SJSA1 (cell line): ENCODE measurements at places on chromosomes 1 and 21. TPM values are rescaled to one million over a fixed set of nuclear protein-coding genes. Genes with fewer than 3 reads are reported as not detected.

PGBD5 gene
- 1.3 TPM in 1 of 2 replicates, not detected in the other for total RNA-seq

PTCH2 gene
- 1.0 and 1.5 TPM in 2 replicates for total RNA-seq

HUNK gene
- total RNA-seq: 13.6 and 17.7 TPM in 2 replicates

ZNF648 gene
- not detected in 2 replicates for total RNA-seq

RGS8 gene
- 0.37 TPM in 1 of 2 replicates, not detected in the other for total RNA-seq

PCAT6 gene
- not detected in 2 replicates for total RNA-seq

CFAP141 gene
- total RNA-seq: not detected in 2 replicates

RBM15 gene
- total RNA-seq: 25.5 and 35.2 TPM in 2 replicates

- no peak overlapping the region for H3K4me3 ChIP-seq
- H3K27me3 ChIP-seq: peaks cover 36% of the 10 kb centered on the region
- H3K4me1 ChIP-seq: peaks cover 7% of the 10 kb centered on the region
- DNase-seq: no peak
These were observed 5.8 kb downstream of the OLIG1 start for GRCh38 chr21:33075596-33076195.

GRCh38 chr1:64941461-64942117 lies 24.8 kb downstream of the JAK1 start:
- no peak overlapping the region for H3K4me3 ChIP-seq
- H3K27ac ChIP-seq: no peak overlapping the region
- no peaks in the 10 kb centered on the region for H3K27me3 ChIP-seq
- H3K36me3 ChIP-seq: no peaks in the 10 kb centered on the region
- no peak for DNase-seq
- H3K4me1 ChIP-seq: no peaks in the 10 kb centered on the region

GRCh38 chr1:60196026-60196425 lies 122.5 kb upstream of the C1orf87 start:
- no peaks in the 10 kb centered on the region for H3K4me1 ChIP-seq
- no peak overlapping the region for H3K27ac ChIP-seq
- no peaks in the 10 kb centered on the region for H3K27me3 ChIP-seq
- no peak for DNase-seq
- H3K4me3 ChIP-seq: no peak overlapping the region

DNA sequence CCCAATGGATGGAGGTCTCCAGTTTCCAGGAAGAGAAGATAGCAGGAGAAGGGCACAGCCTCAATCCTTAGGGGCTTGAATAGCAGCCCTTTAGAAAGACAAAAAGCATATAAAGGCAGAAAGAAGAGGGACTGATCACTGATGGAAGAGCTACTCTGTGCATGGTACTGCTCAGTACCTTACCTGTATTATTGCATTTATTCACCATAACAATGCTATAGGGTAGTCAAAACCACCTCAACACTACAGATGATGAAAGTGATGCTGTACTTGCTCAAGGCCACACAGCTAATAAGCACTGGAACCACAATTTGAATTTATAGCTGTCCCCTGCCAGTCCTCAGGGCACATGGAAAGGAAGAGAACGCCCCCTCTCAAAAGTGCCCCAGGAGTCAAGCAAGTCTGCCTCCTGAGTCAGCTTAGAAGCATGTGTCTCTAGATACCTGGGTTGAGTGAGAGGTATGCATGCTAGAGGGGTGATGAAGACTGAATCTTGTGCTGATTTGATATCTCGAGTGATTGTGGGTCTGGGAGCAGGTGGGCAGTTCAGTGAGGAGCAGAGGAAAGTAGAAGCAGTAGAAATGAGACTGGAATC lies 13.6 kb downstream of the DDAH1 start:
- DNase-seq: no peak
- no peaks in the 10 kb centered on the region for H3K27me3 ChIP-seq
- peaks cover 29% of the 10 kb centered on the region for H3K36me3 ChIP-seq
- peaks cover 15% of the 10 kb centered on the region for H3K4me1 ChIP-seq
- no peak overlapping the region for H3K4me3 ChIP-seq

DNA sequence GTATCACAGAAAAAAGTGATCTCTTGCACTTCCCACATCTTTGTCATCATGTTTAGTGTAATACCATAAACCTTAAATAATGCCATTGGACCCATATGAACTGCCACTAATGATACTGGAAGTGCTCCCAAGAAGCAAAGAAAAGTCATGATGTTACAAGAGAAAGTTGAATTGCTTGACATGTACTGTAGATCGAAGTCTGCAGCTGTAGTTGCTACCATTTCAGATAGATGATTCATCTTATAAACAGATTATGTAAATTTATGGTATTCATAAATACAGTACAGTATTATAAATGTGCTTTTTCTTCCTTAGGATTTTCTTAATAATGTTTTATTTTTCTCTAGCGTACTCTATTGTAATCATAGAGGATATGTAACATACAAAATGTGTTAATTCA lies 30.1 kb upstream of the LAMC2 start:
- no peak overlapping the region for H3K4me3 ChIP-seq
- H3K36me3 ChIP-seq: no peaks in the 10 kb centered on the region
- H3K27ac ChIP-seq: no peak overlapping the region

DNA sequence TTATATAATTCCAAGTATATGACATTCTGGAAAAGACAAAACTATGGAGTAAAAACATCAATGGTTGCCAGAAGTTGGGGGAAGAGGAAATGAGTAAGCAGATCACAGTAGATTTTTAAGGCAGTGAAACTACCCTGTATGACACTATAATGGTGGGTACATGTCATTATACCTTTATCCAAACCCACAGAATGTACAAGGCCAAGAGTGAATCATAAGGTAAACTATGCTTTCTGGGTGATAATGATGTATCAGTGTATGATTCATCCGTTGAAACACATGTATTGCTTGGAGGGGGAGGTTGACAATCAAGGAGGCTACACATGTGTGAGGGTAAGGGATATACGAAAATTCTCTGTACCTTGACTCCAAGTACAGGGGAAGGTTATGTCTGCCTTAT lies 862.7 kb downstream of the PLA2G4A start:
- H3K27me3 ChIP-seq: no peaks in the 10 kb centered on the region
- H3K4me3 ChIP-seq: no peak overlapping the region
- no peaks in the 10 kb centered on the region for H3K36me3 ChIP-seq
- DNase-seq: no peak

GRCh38 chr1:221440658-221441057 lies 301.2 kb downstream of the DUSP10 start:
- H3K4me3 ChIP-seq: no peak overlapping the region
- peaks cover 47% of the 10 kb centered on the region for H3K4me1 ChIP-seq
- no peaks in the 10 kb centered on the region for H3K27me3 ChIP-seq
- no peak for DNase-seq
- no peaks in the 10 kb centered on the region for H3K36me3 ChIP-seq
- peak overlapping the region; percentile 99 for H3K27ac ChIP-seq

GRCh38 chr1:218383051-218383450 lies 37.9 kb downstream of the TGFB2 start:
- H3K27me3 ChIP-seq: no peaks in the 10 kb centered on the region
- DNase-seq: no peak
- peaks cover 38% of the 10 kb centered on the region for H3K4me1 ChIP-seq
- no peaks in the 10 kb centered on the region for H3K36me3 ChIP-seq
- H3K4me3 ChIP-seq: no peak overlapping the region
- no peak overlapping the region for H3K27ac ChIP-seq

GRCh38 chr1:150995460-150995859 lies 11.2 kb downstream of the MINDY1 start:
- no peaks in the 10 kb centered on the region for H3K27me3 ChIP-seq
- peaks cover 19% of the 10 kb centered on the region for H3K4me1 ChIP-seq
- no peaks in the 10 kb centered on the region; the same call in 1 of the 2 replicates for H3K36me3 ChIP-seq
- H3K4me3 ChIP-seq: no peak overlapping the region
- H3K27ac ChIP-seq: no peak overlapping the region

DNA sequence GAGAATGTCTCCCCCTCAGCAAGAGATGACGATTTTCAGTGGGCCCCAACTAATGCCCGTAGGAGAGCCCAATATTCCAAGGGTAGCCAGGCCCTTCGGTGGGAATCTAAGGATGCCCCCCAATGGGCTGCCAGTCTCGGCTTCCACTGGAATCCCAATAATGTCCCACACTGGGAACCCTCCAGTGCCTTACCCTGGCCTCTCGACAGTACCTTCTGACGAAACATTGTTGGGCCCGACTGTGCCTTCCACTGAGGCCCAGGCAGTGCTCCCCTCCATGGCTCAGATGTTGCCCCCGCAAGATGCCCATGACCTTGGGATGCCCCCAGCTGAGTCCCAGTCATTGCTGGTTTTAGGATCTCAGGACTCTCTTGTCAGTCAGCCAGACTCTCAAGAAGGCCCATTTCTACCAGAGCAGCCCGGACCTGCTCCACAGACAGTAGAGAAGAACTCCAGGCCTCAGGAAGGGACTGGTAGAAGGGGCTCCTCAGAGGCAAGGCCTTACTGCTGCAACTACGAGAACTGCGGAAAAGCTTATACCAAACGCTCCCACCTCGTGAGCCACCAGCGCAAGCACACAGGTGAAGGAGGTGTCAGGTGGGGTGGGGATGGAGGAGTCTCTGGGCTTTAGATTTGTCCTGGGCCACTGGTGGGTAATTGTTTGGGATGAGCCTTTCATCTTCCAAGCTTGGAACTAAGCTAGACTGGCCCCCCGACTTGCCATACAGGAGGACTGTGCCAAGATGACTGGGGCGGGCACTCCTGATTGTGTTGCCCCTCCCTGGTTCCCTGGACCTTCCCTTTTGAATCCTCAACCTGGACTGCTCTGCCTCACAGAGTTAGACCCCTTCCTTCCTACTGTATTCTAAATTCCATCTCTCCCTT lies 11.2 kb downstream of the KLF17 start:
- H3K36me3 ChIP-seq: no peaks in the 10 kb centered on the region
- no peak overlapping the region for H3K27ac ChIP-seq
- H3K27me3 ChIP-seq: 0 out of 2 replicates have a peak, but pooled peaks cover 3% of the 10 kb centered on the region

GRCh38 chr1:12657060-12657884 lies 13.4 kb downstream of the AADACL4 start:
- no peaks in the 10 kb centered on the region for H3K4me1 ChIP-seq
- DNase-seq: no peak
- no peaks in the 10 kb centered on the region for H3K27me3 ChIP-seq
- no peaks in the 10 kb centered on the region for H3K36me3 ChIP-seq
- H3K4me3 ChIP-seq: no peak overlapping the region
- no peak overlapping the region for H3K27ac ChIP-seq

- no peaks in the 10 kb centered on the region for H3K4me1 ChIP-seq
- no peak for DNase-seq
- no peaks in the 10 kb centered on the region for H3K36me3 ChIP-seq
- no peaks in the 10 kb centered on the region for H3K27me3 ChIP-seq
- H3K4me3 ChIP-seq: no peak overlapping the region
These were observed 61.6 kb upstream of the ECE1 start for GRCh38 chr1:21351901-21352300.

GRCh38 chr1:107795441-107795840 lies 169.5 kb downstream of the VAV3 start:
- no peaks in the 10 kb centered on the region for H3K36me3 ChIP-seq
- no peak overlapping the region for H3K4me3 ChIP-seq
- DNase-seq: no peak
- no peaks in the 10 kb centered on the region for H3K4me1 ChIP-seq

GRCh38 chr1:205612556-205612955 lies 19.3 kb downstream of the ELK4 start:
- H3K27me3 ChIP-seq: no peaks in the 10 kb centered on the region
- DNase-seq: no peak
- no peaks in the 10 kb centered on the region for H3K4me1 ChIP-seq
- H3K4me3 ChIP-seq: no peak overlapping the region
- peaks cover 60% of the 10 kb centered on the region for H3K36me3 ChIP-seq

- DNase-seq: no peak
- no peaks in the 10 kb centered on the region for H3K27me3 ChIP-seq
- H3K36me3 ChIP-seq: no peaks in the 10 kb centered on the region
- H3K4me3 ChIP-seq: no peak overlapping the region
- H3K4me1 ChIP-seq: peaks cover 10% of the 10 kb centered on the region
These were observed 7.1 kb downstream of the CD101 start for GRCh38 chr1:117008656-117009055.

GRCh38 chr1:58469016-58469415 lies 77.5 kb downstream of the OMA1 start:
- no peak overlapping the region for H3K27ac ChIP-seq
- H3K36me3 ChIP-seq: no peaks in the 10 kb centered on the region
- no peaks in the 10 kb centered on the region for H3K4me1 ChIP-seq
- H3K27me3 ChIP-seq: no peaks in the 10 kb centered on the region

GRCh38 chr1:185512442-185512841 lies 195.4 kb upstream of the IVNS1ABP start:
- no peak for DNase-seq
- no peak overlapping the region for H3K4me3 ChIP-seq
- H3K27ac ChIP-seq: no peak overlapping the region
- no peaks in the 10 kb centered on the region for H3K4me1 ChIP-seq
- no peaks in the 10 kb centered on the region for H3K27me3 ChIP-seq
- no peaks in the 10 kb centered on the region for H3K36me3 ChIP-seq

- no peak overlapping the region for H3K27ac ChIP-seq
- peaks cover 22% of the 10 kb centered on the region for H3K4me1 ChIP-seq
- H3K36me3 ChIP-seq: peaks cover 84% of the 10 kb centered on the region
- no peak for DNase-seq
These were observed 25.3 kb downstream of the YARS1 start for GRCh38 chr1:32791881-32792280.

DNA sequence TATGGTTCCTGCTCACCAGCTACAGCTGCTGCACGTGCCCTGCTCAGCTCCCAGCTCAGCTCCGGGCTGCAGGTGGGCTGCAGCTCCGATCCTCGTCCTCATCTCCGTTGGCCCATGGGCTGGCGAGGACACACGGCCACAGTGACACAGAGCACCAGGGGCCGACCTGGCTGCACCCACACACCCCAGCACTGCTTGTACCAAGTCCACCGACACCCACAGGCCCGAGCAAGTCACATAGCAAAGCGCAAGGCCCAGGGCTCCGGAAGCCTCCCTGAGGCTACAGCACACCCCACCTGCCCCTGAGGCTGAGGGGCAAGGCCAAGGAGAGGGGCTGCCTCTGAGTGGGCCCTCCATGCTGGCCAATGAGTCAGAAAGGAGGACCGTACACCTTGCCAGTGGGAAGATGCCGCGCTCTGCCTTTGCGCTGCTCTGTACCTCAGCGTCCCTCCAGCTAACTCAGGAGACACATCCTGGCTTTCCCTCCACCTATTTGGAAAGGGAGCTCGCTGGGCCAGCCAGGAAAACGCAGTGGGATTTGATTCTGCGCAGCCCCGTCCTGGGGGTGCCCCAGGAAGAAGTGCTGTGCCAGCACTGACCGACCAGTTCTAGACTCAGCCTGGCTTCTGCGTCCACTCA lies 124.8 kb downstream of the SIK1 start:
- H3K36me3 ChIP-seq: no peaks in the 10 kb centered on the region
- H3K4me1 ChIP-seq: peaks cover 6% of the 10 kb centered on the region
- H3K27ac ChIP-seq: no peak overlapping the region
- H3K4me3 ChIP-seq: no peak overlapping the region
- DNase-seq: no peak
- no peaks in the 10 kb centered on the region for H3K27me3 ChIP-seq
